ENCODE measurements at places on chromosomes 5 and 9.

- no peak for DNase-seq
Observed at GRCh38 chr5:130092991-130093390, 188.7 kb downstream of the CHSY3 start.

GRCh38 chr5:12848709-12849108 is 944.5 kb upstream of the CTNND2 start:
- no peak for DNase-seq

DNA sequence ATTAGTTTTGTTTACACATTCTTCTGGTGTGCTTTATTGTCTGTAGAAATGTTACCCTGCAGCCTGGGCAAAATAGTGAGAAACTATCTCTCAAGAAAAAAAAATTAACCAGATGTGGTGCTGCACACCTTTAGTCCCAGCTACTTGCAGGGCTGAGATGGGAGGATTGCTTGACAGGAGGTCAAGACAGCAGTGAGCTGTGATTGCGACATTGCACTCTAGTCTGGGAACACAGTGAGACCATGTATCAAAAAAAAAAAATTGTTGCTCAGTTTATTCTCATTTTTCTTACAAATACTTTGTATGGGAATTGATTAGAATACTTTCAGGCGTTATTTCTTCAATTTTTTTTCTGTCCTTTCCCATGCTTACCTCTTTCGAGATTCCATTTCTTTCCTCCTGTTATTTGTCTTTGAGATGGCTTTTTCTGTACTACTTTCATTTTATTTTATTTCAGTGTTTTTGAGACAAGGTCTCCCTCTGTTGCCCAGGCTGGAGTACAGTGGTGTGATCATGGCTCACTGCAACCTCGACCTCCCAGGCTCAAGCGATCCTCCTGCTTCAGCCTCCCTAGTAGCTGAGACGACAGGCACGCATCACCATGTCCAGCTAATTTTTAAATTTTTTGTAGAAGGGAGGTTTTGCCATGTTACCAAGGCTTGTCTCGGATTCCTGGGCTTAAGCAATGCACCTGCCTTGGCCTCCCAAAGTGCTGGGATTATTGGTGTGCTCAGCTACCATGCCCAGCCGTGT is 24.9 kb downstream of the TENT2 start:
- no peak for DNase-seq

GRCh38 chr5:86625148-86625547 is 7.4 kb downstream of the COX7C start:
- no peak for DNase-seq

DNA sequence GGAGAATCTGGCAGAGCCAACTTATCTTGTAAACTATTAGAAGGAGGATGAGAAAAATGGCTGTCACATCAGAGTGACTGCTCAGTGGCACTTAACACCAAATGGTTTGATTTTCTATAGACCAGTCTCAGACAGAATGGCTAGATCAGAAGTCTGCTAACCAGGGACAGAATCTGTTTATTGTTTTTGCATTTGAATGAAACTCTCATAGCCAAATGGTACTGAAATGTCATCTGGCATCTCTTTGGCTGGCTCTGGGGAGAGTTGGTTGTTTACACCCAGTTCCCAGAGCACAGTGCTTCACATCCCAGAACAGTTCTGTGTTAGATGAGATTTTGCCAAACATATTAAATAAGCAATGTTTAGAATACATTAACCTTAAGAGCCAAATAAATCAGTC is 106.6 kb upstream of the HMHB1 start:
- no peak for DNase-seq

DNA sequence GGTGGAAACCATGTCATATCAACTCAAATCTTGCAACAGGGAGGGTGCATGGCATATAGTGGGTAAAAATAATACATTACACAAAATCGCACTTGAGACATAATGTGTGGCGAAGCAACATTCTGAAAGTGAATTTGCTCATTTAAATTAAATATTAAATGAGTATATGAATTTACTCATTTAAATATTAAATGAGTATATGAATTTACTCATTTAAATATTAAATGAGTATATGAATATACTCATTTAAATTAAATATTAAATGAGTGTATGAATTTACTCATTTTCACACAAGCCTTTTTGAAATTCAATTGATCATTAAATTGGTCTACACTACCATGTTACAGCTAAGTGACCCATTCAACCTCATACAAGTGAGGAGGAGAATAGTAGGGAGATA is 10.5 kb downstream of the MAST4 start:
- no peak for DNase-seq

DNA sequence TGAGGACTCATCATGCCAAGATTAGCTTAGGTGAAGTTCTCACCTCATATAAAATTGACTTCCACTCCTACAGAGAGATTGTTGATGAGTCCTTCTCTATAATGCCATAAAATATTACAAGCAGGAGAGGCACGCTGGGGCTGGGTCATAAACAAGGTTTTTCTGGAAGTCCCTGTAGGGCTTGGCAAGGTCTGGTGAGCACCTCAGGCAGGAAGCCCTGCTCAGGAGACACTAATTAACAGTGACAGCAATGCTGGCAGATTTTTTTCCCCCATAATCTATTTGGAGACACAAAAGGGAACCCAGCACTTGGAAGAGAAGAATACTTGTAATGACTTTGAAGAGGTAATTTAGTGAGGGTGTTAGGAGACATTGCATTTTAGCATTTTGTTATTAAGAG is 118.7 kb downstream of the DIRAS2 start:
- DNase-seq: no peak

DNA sequence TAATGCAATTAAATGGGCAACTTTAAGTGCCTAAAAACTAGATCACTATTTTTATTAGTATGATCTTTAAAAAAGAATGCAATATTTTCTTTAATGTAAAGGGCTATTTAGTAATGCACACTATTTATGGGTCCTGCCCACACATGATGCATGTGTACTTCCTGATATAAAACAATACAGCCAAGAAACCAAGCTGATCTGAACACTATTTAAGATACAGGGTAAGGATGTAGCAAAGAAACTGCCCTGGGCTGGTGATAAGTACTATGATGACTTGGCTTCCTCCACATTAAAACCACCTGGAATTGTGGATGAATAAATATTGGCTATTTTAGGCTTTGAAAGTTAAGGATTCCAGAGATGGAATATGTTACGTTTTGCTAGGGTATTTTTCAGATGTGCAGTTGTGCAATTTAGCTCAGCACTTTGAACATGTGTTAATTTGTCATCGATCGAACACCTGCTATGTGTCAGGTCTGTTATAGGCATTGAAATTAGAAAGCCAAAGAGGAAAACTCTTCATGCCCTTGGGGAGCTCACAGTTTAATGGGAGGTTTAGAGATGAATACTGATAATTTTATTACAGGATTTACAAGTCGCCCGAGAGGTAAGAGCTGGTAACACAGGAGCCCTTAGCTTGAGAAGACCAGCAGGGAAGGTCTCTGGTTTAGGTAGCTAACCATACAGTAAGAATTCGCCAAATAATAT is 276.7 kb downstream of the PLK2 start:
- DNase-seq: no peak

- no peak for DNase-seq
Observed at GRCh38 chr9:121009650-121010049, 40.4 kb downstream of the C5 start.

- DNase-seq: no peak
Observed at GRCh38 chr5:120808135-120808534, 344.0 kb downstream of the PRR16 start.

DNA sequence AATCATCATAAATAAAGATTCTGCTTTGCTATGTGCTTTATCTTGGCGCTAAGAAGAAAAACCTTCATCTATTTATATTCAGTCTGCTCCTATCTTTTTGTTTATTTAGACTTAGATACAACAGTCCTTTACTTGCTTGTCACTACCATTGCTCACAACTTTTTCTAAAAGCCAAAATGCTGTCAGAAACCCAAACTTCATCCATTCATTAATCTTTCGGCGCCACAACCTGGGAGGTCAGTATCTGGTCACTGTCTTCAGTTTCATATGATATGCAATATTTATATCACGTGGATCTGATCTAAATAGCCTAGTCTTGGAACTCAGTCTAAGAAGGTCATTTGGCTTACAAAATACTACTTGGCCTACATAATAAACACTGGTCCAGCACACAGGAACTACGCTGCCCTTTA is 159.3 kb upstream of the TARS1 start:
- no peak for DNase-seq

DNA sequence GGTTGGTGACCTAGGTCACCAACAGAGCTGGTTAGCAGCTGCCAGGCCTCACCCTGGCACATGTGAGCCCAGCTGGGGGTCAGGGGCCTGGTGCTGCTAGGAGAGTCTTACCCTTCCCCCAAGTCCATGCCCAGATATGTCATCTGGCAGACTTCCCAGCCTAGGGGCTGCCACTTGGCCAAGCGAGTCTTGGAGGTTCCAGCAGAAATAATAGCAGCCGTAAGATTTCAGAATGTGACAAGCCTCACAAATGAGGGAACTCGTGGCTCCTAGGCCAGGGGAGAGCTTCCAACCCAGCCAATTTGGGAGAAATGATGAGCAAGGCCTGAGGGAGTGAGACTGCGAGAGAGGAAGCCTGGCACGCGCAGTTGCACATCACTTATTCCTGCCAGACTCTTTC is 11.1 kb downstream of the URM1 start:
- no peak for DNase-seq

- DNase-seq: no peak
Observed at GRCh38 chr9:15189481-15189880, 117.5 kb downstream of the TTC39B start.

GRCh38 chr5:102801371-102801770 is 46.3 kb downstream of the PAM start:
- peak; percentile 9 for DNase-seq

- no peak for DNase-seq
Observed at GRCh38 chr9:108473209-108474112, 382.3 kb downstream of the ACTL7B start.

DNA sequence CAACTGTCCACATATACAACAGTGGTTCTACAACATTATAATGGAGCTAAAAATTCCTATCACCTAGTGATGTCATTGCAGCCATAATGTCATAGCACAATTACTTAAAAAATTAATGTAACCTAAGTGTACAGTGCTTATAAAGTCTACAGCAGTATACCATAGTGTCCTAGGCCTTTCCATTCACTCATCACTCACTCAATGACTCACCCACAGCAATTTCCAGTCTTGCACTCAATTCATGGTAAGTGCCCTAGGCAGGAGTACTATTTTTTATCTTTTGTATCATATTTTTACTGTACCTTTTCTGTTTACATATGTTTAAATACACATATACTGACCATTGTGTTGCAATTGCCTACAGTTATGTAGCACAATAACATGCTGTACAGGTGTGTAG is 9.6 kb upstream of the PUM3 start:
- DNase-seq: no peak

DNA sequence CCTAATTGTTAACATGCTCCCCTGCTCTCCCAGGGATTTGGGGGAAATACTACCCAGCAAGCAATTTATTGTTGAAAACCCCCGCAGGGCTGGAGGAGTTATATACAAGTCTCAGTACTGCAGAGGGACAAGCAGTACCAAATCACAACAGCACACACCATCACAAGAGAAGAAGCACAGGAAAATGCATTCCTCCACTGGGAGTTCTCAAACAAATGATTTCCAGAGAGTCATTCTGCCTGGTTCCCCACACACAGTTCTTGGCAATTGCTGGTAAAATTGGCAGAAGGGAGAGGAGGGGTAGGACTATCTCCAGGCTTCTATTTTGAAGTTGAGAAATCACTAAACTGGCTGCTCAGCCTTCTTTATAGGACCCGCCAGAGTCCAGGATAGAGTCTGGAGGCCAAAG is 16.8 kb downstream of the SIL1 start:
- DNase-seq: no peak

DNA sequence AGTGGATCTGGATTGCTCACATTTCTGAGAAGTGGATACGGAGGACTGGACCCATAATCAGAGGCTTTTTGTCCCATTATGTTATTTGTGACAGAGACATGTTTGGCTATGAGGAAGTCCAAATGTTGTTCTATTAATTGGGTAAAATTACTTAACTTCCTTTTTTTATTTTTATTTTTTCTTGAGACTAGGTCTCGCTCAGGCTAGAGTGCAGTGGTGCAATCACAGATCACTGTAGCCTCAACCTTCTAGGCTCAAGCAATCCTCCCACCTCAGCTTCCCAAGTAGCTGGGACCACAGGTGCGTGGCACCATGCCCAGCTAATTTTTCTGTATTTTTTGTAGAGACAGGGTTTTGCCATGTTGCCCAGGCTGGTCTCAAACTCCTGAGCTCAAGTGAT is 11.9 kb upstream of the PGGT1B start:
- no peak for DNase-seq

GRCh38 chr9:8780386-8780785 is 980.8 kb upstream of the DMAC1 start:
- no peak for DNase-seq
